Central memory CD8-positive, alpha-beta T cell (primary cell): ENCODE measurements at places on chromosomes 3 and 15.

DNA sequence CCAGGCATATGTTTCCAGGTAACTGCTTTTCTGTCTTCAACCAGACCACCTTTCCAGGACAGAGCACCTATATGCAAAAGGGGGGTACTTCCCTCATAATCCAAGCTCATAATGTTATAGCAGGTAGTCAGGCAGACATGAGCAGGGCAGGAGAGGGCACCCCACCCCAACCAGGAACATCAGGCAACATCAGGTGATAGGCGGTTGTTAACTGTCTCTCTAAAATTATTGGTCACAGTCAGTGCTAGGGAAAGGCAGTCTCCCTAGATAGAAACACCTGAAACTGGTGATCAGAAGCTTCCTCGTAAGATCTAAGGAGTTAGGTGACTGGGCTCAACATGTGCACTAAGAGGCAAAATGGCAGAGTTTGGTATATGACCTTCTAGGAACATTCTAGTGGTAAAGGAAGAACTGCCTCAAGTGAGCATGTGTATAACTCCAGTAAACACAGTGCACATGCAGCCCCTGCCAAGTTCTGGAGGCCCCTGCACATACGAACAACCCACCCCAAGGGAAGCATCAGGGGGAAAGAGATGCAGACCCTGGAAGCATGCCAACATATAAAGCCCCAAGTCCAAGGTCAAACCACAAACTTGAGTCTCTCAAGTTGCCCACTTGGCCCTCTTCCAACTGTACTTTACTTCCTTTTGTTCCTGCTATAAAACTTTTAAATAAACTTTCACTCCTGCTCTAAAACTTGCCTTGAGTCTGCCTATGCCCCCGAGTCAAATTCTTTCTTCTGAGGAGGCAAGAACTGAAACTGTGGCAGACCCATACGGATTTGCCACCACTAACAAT is 270.9 kb downstream of the ULK4 start:
- H3K36me3 ChIP-seq, result peaks cover 2% of the 10 kb centered on the region
- peaks cover 6% of the 10 kb centered on the region for H3K4me1 ChIP-seq
- DNase-seq, result no peak
- no peaks in the 10 kb centered on the region for H3K27me3 ChIP-seq
- no peak overlapping the region for H3K4me3 ChIP-seq

GRCh38 chr3:195169011-195169649 is 101.8 kb downstream of the XXYLT1 start:
- H3K27ac ChIP-seq, result no peak overlapping the region
- no peak for DNase-seq
- no peaks in the 10 kb centered on the region for H3K36me3 ChIP-seq
- peaks cover 14% of the 10 kb centered on the region for H3K4me1 ChIP-seq
- H3K27me3 ChIP-seq, result no peaks in the 10 kb centered on the region

DNA sequence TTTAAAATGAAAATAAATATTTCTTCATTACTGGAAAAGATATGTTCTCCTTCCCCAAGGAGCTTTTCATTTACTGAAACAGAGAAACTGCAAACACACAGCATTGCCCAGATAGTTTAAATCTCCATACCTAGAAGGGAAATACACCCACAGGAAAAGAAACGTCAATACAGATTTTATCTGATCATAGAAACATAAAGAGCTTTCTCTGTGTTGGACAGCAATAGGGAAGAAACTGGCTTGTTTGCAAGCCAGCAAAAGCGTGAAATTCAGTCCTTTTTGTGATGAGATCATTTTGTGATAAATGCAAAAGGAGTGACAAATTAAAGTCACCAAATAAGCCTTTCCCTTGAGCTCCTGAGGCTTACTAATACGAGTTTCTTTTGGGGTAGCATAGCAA is 398.0 kb downstream of the TIGIT start:
- DNase-seq, result no peak
- H3K27ac ChIP-seq, result no peak overlapping the region
- H3K4me3 ChIP-seq, result no peak overlapping the region

GRCh38 chr3:191268737-191269136 is 60.5 kb upstream of the CCDC50 start:
- no peak for DNase-seq
- H3K4me1 ChIP-seq, result no peaks in the 10 kb centered on the region
- H3K27me3 ChIP-seq, result no peaks in the 10 kb centered on the region
- H3K36me3 ChIP-seq, result no peaks in the 10 kb centered on the region

DNA sequence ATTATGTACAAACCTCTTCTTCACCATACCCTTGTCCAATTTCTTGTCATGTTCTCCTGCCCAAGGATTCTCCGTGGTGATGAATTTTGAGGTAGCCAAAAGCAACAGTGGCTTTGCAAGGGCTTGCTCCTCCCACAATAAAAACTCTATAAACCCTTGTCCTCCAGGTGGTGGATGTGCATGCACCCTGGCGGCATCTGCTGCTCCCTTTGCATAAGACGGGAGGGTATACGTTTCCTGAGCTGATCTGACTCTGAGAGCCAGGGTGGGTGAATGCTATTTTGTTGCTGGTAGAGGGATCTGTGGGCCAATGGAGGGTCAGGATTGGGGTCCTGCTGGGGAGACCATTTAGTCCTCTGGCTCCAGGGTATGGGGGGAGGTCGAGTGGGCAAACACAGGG is 5.4 kb downstream of the DNAH1 start:
- peak overlapping the region; percentile 57 for H3K27ac ChIP-seq
- no peak for DNase-seq
- peaks cover 6% of the 10 kb centered on the region for H3K4me1 ChIP-seq
- H3K27me3 ChIP-seq, result no peaks in the 10 kb centered on the region
- H3K4me3 ChIP-seq, result no peak overlapping the region

DNA sequence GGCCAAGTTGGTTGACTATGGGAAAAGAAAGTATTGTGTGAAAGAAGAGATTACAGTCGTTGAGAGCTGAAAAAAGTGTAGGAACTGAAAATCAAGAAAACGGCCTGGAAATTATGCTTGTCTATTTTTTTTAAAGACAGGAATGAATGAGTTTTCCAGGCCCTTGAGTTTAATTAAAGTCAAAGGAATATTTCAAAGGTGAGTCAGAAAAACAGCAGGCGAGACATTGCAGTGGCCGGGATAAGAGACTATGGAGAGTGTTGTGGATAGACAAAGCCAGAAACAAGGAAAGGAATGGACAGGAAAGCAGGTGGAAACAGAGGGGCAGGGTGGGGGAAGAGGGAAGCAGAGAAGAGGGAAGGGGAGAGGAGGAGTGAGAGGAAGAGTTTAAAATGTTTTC is 275.1 kb upstream of the LRTM1 start:
- H3K36me3 ChIP-seq, result no peaks in the 10 kb centered on the region
- DNase-seq, result no peak
- no peaks in the 10 kb centered on the region for H3K4me1 ChIP-seq
- H3K27ac ChIP-seq, result no peak overlapping the region

DNA sequence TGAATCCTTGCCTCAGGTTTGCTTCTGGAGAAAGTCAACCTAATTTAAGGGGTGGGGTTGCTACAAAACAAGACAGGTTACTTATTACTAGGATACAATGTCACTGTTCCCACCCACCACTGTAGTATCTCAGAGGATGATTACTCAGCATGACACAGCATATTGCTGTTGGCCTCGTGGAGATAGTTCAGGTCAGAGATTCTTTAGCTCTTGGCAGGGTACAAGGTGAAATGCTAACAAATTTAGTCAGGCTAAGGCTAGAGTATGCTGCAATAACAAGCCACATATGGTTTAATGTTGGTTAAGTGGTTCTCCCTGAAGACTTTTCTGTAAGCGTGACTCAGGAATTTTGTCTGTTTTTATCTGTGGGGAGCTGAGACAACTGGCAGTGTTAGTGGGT is 161.8 kb downstream of the EDEM1 start:
- H3K36me3 ChIP-seq, result no peaks in the 10 kb centered on the region
- no peak for DNase-seq

DNA sequence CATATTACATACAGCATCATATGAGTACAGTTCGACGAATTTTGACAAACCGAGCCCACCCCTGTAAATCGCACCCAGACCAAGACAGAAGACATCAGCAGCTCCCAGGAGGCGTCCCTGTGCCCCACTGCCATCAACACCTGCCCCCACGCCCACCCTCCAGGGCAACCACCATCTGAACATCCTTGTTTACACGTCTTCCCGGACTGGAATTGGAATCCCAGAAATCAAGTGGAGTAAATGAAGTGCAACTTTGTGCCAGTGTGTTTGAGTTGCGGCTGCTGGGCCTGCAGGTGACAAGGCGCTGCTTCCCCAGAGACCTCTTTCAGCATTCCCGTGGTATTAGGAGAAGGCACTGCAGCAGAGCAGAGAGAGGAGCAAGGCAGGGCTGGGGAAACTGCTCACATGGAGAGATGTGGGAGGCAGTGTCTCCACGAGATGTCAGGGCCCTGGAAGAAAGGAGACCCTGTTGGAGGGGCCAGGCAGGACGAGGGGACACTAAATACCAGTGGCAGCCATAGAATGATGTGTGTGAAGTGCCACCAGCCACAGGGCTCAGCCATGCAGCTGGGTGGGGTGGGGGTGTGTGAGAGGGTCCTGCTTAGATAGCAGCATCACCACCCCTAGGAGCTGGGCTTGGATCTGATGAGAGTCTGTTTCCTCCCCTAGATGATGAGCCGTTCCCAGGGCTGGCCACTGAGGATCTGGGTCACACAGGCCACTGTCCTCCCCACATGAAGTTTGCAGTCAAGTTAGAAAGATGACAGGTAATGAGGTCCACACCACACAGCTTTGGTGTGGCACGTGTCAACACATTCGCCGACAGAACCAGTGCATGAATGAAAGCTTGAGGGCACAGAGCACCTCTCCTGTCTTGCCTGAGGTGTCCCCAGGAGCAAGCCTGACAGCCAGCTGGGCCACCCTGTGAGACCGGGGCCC is 33.4 kb upstream of the PCSK6 start:
- DNase-seq, result peak; percentile 3
- peaks cover 69% of the 10 kb centered on the region for H3K27me3 ChIP-seq
- no peak overlapping the region for H3K27ac ChIP-seq
- H3K36me3 ChIP-seq, result peaks cover 2% of the 10 kb centered on the region
- peaks cover 6% of the 10 kb centered on the region for H3K4me1 ChIP-seq

- DNase-seq, result peak; percentile 9
- no peaks in the 10 kb centered on the region for H3K4me1 ChIP-seq
- H3K4me3 ChIP-seq, result no peak overlapping the region
- H3K27me3 ChIP-seq, result no peaks in the 10 kb centered on the region
Observed at GRCh38 chr15:68405378-68406250, 26.3 kb downstream of the ITGA11 start.

DNA sequence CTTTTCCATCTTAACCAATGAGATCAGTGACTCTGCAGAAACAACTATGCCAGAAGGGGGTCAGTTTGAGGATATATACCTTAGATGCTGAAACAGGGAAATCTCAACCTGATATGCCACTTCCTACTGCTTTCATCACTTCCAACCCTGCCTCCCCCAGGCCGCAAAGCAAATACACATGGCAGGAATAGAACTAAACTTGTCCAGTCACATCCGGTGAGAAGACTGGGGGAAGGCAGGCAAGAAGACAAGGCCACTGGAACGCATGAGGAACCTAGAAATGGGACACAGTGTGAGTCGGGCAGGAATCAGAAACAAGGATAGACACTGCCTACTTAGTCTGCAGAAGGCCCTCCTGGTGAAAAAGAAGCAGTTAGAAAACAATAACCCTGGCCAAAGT is 90.6 kb downstream of the MYO5A start:
- no peak overlapping the region for H3K4me3 ChIP-seq
- peaks cover 52% of the 10 kb centered on the region for H3K4me1 ChIP-seq
- no peak overlapping the region for H3K27ac ChIP-seq
- DNase-seq, result no peak
